ENCODE measurements at places on chromosomes 11 and 22.

DNA sequence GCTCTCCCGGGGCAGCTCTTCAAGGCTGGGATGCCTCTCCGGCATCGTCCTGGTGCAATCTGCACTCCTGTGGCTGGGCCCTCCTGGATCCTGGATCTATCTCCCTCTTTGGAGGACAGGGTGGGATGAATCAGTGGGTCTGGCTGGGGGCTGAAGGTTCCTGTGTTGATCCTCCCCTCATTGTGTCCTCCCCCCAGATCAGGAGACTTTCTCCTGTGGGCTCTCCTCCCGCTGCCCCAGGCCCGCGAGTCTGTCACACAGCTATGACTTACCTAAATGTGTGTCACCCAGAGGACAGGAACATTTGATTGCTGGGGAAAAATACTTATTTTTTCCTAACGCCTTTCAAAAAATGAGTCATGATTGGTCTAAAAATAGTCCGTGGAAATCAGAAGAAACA, 106.8 kb upstream of the NECTIN1 start:
- DNase-seq = no peak

- DNase-seq = no peak
Observed at GRCh38 chr11:22922672-22923071, 62.4 kb upstream of the CCDC179 start.

DNA sequence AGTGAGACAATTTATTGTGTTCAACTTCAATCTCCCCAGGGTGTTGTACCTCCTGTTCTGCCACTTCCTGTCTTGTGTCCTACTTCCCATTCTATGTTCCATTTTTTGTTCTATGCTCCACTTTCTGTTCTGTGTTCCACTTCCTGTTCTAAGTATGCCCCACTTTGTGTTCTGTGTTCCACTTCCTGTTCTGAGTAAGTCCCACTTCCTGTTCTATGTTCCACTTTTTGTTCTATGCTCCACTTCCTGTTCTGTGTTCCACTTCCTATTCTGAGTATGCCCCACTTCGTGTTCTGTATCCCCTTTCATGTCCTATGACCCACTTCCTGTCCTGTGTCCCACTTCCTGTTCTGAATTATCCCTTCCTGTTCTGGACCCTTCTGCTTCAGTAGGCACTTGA, 732.7 kb downstream of the TBC1D22A start:
- DNase-seq = no peak

DNA sequence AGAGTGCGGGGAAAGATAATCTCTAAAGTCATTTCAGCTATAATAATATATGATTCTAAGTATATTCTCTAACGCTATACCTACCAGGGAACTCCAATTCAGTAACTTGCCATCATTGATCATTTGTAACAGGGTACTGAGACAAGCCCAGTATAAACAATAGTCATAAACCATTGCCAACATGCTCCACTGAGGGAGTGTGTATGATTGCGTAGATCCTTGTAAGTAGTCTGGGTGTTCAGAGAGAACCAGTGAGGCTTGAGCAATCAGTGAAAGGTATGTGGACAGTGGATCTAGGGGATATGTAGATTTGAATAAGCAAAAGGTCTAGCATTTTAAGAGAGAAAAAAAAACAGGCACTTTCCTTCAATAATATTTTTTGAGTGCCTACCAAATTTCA, 1326.0 kb downstream of the LRRC4C start:
- DNase-seq = no peak

GRCh38 chr22:43090130-43090789, 1.1 kb upstream of the TTLL1 start:
- peak; percentile 93 for DNase-seq

- DNase-seq = no peak
Observed at GRCh38 chr11:86800960-86801272, 574 bp downstream of the PRSS23 start.

DNA sequence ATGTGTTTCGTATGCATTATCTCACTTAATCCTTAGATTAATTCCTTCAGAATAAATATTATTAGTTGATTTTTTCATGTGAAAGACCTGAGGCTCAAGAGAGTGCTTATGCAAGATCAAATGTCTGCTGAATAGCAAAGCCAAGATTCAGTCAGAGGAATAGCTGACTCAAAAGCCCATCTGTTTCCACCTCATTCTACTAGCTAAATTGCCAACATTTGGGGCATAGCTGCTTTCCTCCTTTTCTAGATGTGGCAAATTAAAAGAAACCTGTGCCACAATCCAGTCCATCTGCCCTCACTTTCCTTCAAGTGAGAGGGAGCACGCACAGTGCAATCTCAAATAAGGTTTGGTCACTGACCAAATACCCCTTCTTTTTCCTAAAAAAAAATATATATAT, 121.1 kb downstream of the PAX6 start:
- DNase-seq = peak; percentile 4

GRCh38 chr11:102610200-102610599, 14.9 kb downstream of the MMP20 start:
- no peak for DNase-seq

DNA sequence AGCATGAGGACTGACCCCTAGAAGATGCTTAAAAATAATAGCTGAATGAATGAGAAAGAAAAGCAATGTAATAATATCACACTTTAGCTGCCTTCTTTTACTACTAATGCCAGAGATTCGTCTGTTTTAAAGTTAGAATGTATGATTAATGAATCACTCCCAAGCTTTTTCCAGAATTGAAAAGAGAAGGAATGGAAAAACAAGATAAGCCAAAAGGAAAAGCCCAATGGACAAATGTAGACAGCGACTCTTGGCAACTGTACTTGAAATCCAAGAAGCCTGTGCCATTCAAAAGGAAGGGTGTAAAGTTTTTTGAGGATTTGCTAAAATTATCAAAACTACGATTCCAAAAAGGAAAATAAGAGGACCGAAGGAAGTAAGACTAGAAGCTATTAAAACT, 40.8 kb upstream of the PAMR1 start:
- DNase-seq = no peak

- DNase-seq = peak; percentile 37
Observed at GRCh38 chr11:79160791-79161403, 279.9 kb downstream of the TENM4 start.

- peak; percentile 38 for DNase-seq
Observed at GRCh38 chr11:117037279-117037974, 60.8 kb downstream of the SIK3 start.

DNA sequence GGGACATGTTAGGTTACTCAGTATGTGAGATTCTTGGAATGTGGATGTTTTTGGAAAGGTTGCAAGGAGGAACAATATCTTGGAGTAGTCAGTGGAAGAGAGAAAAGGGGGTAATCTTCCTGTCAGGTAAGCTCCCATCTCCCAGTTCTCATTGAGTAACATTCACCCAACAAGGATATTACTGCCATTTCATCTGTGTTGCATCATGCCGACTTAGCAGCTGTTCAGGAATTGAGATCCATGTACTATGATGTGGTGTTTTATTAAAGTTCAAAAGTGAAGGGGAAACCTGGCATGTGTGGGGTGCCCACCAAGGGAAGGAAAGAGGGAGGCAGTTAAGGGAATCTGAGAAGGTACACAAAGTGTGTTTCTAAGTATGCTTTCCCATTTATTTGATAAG, 58.4 kb upstream of the RASSF10 start:
- peak; percentile 29 for DNase-seq

- DNase-seq = no peak
Observed at GRCh38 chr11:77814848-77815247, 5.7 kb downstream of the RSF1 start.

GRCh38 chr11:65065851-65066250, 7.5 kb upstream of the NAALADL1 start:
- DNase-seq = no peak

DNA sequence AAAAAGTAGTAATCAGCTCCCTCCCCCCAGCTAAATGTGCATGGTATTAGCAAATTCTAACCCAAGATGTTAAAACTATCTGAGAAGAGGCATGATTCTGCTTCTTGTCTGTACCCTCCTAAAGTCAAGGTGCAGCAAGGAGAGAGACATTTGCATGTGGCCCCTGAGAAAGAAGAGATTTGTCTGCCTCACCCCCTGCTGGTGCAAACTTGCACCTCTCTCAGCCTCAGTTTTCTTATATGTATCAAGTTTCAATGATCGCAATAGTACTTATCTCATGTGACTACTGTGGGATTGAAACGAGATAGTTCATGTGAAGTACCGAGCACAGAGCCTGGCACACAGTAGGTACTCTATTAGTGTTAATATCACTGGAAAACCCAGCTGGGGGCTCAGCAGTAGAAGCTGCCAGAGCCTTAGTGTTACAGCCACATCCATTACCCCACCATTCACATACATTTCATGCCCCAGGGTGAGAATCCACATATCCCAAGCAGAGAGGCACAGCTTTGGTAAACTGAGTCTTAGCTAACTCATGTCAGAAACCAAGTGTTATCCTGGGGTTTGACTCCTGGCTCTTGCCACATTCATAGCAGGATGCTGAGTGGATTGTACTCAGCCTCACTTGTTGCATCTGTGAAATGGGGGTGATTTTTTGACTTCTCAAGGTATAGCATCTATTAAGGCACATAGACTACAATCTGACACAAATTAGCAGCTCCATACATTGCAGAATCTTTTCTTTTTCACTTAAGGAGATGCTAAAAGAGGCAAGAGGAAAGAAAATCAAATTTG, 24.9 kb downstream of the CD44 start:
- no peak for DNase-seq

DNA sequence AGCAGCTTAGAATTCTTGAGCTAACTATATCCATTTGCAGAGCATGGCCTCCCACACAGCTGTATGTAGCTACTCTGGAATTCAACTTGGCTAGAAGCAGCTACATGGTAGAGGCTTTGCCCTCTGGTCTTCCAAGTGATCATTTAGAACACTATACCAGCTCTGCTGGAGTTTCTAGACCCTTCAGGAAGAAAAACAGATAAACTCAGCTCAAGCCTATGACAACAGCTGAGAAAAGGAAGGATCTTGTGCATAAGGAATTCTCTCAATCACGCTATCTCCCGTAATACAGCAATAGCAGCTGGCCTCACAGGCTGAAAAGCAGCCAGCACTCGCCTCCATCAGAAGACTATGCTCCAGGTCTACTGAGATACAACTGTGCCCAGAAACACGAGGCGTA, 50.6 kb upstream of the APOA1 start:
- peak; percentile 54 for DNase-seq

DNA sequence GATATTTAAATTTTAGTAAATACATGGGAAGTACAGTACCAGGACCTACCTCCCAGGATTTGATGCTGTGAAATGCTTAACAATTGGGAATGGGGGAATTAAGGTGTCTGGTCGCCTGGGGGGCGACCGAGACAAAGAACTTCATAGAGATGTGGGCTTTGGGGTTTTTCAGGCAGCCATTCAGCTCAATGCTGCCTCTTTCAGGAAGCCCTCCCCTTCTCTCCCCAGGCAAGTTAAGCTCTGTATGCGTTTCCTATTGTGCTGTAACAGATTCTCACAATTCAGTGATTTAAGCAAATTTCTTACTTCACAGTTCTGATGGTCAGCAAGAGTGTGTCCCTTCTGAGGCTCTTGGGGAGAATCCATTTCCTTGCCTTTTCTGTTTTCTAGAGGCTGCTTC, 53.8 kb downstream of the KIAA1671 start:
- no peak for DNase-seq

DNA sequence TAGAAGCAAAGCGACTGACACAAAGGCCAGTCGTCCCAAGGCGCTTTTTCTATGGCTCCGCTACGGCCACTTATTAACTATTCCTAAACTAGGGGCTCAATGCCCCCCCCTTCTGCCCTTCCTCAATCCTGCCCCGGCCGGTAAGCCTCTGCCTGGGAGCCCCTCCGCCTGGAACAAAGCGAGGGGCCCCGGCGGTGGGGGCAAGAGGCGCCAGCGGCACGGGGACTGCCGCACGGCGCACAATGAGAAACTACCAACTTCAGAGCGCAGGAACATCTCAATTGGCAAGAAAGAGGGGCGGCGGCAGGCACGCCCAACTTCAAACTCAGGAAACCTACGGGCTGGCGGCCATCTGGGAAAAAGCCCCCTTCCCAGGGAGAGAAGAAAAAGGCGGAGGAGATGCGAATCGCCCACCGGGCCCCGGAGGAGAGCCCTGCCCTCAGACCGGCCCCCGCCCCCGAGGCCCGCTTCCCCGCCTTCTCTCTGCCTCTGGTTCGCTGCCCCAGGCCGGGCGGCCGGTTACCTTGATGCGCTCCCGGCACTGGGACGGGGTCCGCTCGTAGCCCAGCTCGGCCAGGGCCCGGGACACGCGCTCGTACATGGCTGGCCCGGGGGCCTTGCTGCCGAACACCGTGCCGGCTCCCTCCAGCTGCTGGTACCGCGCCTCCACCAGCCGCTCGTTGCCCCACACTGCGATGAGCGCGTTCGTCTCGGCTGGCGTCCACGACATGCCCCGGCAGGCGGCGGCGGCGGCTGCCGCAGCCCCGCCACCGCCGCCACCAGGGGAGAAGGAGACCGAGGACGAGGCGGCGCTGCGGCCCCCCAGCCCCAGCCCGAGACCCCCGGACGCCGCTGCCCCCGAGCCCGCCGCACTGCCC, 619 bp downstream of the MSANTD2 start:
- peak; percentile 6 for DNase-seq

DNA sequence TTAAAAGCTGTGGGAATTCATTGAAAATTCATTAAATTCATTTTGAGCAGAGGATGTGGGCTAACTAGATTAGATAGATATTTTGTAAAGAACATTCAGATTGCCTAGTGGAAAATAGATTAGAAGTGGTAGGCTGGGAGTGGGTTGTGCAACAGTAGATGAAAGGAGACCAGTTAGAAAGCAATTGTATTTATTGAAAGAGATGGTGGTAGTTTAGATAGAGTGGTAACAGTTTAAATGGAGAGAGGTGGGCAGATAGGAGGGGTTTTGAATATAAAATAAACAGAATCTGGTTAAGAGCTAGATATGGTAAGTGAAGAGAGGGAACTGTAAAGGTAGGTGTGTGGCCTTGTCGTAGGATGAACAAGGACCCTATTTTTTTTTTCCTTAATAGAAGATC, 34.5 kb downstream of the METTL15 start:
- DNase-seq = peak; percentile 13

DNA sequence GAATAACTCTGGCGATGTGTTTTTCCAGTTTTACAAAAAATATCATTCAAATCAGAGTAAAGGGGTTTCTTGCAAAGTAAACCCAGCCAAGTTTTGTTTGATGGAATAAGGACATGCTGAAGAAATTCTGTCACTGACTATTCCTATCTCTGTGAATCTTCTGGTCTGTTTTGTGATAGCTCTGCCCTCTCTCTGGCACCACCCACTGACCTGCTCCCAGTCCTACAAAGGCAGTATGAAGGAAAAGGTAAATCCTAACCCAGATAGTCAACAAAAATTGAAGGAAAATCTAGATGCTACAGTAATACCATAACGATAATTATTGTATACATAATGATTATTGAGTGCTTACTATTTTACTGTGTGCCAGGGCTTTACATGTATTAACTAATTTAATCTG, 76.3 kb upstream of the TP53AIP1 start:
- DNase-seq = no peak

- peak; percentile 68 for DNase-seq
Observed at GRCh38 chr11:66568124-66568916, at the start of gene CTSF. Gene CTSF (minus strand): TSS chr11:66568606. CDS start chr11:66568486, 120 bp downstream.
